ENCODE measurements at places on chromosomes 2 and 18.
A peak's percentile ranks its signal among the peaks of the same experiment; 100 is the strongest.

GRCh38 chr2:241986836-241987641 lies 117.5 kb downstream of the RTP5 start:
- DNase-seq = no peak

DNA sequence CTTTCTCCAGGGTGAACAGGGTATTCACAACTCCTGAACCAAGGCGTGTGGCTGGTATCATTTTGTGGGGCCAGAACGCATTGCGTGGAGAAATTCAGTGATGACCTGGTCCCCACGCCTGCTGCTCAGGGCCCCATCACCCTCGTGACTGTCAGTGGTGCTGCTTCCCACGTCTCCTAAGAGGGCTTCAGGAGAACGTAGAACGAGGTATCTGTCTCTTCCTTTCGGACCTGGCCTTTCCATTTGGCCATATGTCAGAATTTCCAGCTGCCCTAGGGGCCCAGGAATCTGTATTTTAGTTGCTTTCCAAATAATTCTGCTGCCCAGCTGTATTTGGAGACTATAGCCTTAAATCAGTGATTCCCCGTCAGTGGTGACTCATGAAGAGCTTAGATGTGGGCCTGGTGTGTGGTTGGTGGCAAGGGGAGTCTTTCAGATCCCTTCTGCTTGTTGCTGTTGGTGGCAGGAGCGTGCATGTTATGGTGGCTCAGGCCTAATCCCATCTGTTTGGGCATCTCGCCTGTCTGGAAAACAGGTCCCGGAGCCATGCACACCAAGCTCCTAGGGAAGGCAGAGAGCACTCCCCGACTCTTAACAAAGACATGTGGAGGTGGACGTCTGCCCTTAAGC lies 56.4 kb downstream of the NPAS2 start:
- no peak for DNase-seq

DNA sequence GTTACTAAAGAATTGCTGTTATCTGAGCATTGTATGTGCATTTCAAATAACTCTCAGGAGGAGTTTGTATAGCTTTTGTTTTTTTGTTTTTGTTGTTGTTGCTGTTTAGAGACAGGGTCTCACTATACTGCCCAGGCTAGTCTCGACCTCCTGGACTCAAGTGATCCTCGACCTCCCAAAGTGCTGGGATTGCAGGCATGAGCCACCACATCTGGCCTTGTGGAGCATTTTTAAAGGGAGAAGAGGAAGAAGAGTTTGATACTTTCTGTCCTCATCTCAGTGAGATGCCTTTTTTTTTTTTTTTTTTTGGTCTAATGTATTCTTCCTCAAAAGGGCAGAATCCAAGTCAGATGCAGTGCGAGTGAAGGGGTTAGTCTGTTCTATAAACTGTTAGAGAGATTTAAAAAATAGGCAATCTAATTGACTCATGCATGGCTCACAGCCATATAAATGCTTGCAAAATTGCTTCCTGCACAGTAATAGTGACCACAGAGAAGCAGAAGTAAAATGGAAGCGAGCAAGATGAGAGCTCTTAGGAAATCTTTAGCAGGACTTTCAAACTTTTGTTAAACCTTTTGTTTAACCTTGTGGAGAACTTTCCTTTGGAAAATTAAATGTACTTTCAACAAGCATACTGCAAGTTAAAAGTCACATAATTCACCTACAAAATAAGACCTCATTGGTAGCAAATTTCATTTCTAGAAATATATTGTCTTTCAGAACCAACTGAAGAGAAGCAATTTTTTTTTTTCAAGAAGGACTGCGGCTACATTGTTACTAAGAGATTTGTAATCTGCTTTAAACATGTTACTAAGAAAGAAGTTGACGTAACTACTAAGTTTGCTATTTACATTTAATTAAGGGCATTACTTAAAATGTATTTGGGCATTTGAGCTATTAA lies 52.3 kb upstream of the ROCK1 start:
- DNase-seq = peak; percentile 34

DNA sequence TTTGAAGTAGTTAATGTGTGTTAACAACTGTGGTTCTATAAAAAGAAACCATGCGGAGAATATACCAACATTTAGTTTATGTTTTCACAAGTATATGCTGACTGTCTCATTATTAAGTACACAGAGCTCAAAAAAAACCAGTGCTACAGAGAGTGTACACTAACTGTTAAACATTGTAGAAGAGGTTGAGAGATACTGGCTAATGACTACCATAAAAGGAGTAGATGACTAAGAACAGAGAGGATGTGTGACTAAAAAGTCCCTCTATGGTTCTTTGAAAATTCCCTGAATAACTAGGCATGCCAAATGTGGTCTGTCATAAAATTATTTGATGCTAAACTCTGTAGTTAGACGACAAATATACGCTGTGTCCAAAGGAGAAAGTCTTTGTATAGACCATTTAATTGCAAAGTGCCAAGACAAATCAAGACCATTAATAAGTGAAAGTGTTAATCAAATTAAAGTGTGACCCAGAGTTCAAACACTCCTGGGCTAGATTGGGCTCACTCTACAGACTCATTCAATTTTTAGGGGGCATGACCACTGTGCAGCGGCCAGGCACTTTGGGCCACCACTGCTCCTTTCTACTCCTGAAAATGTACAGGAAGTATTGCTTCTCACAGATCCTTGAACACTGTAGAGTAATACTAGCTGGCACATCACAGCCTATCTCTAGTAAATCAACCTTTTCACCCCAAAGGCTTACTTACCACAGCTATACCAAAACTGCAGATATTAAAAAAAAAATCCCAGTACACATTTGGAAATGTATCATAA lies 45.1 kb upstream of the SERTAD2 start:
- no peak for DNase-seq

DNA sequence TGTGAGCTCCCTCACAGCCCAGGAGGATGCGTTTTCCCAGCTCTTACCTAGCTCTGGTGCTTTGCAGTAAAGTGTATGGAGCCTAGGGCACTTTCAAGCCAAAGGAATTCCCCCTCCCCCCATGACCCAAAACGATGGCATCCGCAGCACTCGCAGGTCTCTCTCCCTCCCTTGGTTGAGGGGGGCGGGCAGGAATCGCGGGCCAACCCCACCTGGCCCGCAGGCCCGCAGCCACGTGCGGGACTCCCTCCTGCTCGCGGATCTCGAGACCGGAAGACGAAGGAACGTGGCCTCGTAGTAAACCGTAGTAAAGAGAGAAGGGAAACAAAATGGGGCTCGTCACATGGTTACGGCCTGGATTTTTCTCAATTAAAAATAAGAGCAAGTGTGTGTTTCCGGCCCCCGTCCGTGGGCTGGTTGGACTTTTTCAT lies 8.5 kb downstream of the IRS1 start:
- peak; percentile 75 for DNase-seq

- no peak for DNase-seq
These were observed 179.6 kb downstream of the VAPA start for GRCh38 chr18:10093445-10093844.

- DNase-seq = no peak
These were observed 44.9 kb downstream of the MRPL35 start for GRCh38 chr2:86243950-86244733.

DNA sequence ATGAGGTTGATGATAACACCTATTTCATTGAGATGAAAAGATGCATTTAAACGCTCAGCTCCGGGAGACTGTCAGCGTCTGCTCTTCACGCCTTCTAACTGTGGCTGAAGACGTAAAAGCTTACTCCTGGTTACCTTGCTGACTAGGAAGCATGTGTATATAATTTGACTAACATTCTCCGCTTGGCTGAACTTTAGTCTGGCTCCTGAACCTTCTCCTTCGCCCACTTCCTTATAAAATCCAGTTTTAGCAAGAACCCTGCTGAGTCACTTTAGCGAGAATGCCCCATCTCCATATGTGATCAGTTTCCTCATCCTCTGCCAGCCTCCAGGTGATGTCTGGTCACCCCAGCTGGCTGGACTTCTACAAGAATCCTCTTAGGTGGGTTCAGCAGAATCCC lies 12.7 kb upstream of the CREG2 start:
- DNase-seq = no peak

DNA sequence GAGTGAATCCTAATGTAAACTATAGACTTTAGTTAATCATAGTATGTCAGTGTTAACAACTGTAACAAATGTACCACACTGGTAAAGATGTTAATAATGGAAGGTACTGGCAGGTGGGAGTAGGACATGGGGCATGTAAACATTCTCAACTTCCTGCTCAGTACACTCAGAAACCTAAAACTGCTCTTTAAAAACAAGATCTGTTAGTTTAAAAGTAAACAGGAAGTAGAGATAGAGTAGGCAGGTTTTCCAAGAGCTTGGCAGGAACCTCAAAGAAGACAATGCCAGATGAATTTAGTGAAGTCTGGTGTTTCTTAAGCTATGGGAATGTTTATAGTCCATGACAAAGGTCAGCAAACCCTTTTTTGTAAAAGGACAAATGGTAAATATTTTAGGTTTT lies 46.6 kb downstream of the CCDC138 start:
- peak; percentile 84 for DNase-seq

GRCh38 chr2:201956361-201956760 lies 77.3 kb upstream of the FZD7 start:
- no peak for DNase-seq

All from lung (tissue), 17 donors.